DMS79 treated with DMSO at 0.1 percent for 48 hours (cell line): ENCODE measurements at places on chromosomes 4 and X.
A peak's percentile ranks its signal among the peaks of the same experiment; 100 is the strongest.

GRCh38 chrX:8042304-8042703, 115.1 kb upstream of the PNPLA4 start:
- no peak for DNase-seq

- DNase-seq = no peak
Measured at GRCh38 chrX:13649838-13650237, 3.1 kb upstream of the TCEANC start.

GRCh38 chr4:6687947-6688878, 5.5 kb upstream of the S100P start:
- DNase-seq = no peak

DNA sequence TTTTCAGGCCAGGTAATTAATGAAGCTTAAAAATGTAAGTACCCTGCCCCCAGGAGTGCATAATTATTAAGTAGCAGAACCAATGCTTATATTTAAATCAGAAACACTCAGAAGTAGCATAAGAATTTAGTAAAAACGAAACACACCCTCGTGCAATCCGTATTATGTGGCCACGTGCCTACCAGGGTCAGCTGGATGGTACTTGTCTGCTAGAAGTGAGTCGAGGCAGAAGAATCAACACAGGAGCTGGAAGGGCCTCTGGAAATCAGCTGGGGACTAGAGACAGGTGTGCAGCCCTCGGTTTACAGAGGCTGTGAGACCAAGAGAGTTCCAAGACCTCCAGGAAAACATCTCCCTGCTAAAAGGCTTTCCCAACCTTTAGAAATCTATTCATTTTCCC, 559 bp upstream of the FAM47E start:
- peak; percentile 51 for DNase-seq

GRCh38 chr4:23233596-23233995, 540.9 kb downstream of the GBA3 start:
- no peak for DNase-seq

DNA sequence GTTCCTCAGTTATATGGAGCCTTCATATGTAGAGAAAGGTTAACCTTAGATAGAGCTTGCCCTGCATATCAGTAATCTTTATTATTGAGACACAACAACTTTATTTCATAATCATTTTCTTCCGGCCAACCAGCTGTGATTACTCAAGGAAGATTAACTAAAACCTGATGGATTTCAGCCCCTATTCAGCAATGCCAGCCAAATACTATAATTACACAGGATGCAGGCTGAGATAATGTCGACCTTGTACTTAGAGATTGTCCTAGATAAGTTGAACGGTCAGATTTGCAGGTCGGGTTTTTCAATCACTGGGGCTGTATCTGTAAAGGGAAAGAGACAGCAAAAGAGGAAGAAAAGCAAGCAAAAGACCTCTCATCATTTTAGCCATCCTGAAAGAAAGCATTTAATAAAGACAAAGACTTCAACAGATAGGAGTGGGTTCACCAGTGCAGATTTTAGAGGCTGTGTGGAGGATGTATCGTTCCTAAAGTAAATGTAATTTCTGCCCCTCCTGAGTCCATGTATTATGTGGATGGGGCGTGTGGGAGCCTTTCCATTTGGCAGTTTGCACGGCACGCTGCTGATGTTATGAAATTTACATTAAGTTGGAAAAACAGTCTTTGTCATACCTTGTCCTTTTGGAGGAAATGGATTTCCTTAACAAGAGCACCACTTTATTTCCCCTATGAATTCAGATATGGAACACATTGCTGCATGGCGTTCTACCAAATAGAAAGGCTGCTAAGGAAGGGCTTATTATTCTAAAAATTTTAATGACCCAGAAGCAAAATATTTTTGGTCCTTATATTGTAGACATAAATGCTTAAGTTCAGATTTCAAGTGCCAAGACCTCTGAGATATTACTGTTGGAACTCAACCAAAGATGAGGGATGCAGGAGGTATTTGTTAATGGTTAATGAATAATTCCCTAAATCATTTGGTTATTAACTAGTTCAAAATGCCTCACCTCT, 496.7 kb downstream of the SPRY1 start:
- no peak for DNase-seq

- peak; percentile 80 for DNase-seq
Measured at GRCh38 chrX:49155900-49156837, 6.4 kb upstream of the MAGIX start.

DNA sequence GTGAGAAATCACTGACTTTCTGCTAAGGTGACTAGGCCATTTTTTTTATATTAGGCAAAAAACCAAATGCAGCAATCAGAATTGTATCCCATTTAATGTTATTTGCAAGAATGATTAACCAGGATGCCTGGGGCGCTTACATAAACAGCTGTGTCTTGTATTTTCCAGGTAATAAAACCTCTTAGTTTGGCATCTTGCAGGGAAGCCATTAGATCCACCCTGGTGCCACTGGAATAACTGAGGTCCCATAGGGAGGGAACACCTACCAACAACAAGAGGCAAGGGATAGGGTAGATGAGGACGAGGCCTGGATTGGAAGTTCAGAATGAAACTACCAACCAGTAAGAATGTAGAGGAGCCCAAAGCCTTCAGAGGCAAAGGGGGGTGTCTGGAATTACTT, 288.3 kb downstream of the ARHGAP24 start:
- DNase-seq = no peak

DNA sequence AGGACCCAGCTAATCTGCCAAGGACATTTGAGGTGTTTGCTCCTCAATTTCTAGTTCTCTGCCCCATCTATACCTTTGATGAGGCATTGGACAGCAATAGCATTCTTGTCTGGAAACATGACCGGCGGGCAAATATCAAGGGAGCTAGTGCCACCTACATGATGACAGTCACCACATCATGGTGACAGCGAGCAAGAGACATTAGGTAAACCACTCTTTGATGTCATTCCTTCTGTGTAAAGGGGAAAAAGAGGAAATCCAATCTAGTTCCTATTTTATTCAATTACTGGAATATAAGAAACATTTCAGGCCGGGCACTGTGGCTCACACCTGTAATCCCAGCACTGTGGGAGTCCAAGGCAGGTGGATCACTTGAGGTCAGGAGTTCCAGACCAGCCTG, 20.7 kb upstream of the IL13RA1 start:
- no peak for DNase-seq

DNA sequence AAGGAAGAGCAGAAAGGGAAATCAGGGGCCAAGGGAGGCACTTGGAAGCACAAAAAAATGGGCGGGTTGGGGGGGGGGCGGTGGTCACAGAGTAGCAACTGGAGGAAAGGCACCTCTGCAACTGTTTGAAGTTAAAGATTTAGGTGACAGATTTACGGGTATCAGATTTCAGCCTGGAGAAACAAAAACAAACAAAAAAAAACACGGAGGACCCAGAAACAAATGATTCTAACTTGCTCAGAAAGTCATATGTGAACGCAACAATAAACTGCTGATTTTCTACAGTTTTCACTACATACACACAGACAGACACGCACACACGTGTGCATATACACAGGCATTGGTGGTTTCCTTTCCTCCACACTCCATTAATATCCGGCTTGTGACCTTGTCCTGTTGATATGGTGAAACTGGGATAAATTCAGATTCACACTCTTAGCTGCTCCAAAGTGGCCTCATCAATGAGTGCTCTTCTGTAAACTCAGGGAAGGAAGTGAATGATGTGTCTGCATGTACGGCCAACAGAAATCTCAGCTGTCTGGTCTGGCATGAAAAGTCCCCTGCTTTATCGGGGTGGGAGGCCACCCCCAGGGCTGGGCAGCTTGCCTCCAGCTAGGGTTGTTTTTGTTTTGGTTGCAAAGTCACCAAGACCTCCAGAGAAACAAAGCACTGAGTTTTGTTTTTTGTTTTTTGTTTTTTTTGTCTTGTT, 54.3 kb downstream of the CHST7 start:
- no peak for DNase-seq

GRCh38 chr4:20490734-20491133, 209.5 kb upstream of the PACRGL start:
- no peak for DNase-seq

- DNase-seq = peak; percentile 1
Measured at GRCh38 chr4:183658362-183659028, 490 bp downstream of the RWDD4 start.

GRCh38 chr4:95232358-95233156, 316.2 kb downstream of the UNC5C start:
- DNase-seq = no peak

DNA sequence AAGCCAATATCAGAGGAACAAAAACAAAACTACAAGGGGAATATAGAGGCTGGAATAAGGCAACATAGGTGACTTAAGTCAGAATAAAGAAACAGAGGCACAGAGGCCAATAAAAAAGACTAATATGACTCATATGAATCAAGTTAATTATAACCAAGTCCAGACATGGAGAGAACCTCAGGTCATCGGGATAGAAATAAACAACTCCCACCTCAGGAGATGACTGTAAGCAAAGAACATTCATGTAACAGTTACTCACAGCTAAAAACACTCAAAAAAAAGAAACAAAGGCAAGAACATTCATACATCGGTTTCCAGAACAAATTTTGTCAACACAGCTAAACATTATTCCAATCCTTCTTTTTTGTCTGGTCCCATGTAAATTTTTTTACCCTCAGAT, 60.3 kb upstream of the RXFP1 start:
- DNase-seq = no peak

DNA sequence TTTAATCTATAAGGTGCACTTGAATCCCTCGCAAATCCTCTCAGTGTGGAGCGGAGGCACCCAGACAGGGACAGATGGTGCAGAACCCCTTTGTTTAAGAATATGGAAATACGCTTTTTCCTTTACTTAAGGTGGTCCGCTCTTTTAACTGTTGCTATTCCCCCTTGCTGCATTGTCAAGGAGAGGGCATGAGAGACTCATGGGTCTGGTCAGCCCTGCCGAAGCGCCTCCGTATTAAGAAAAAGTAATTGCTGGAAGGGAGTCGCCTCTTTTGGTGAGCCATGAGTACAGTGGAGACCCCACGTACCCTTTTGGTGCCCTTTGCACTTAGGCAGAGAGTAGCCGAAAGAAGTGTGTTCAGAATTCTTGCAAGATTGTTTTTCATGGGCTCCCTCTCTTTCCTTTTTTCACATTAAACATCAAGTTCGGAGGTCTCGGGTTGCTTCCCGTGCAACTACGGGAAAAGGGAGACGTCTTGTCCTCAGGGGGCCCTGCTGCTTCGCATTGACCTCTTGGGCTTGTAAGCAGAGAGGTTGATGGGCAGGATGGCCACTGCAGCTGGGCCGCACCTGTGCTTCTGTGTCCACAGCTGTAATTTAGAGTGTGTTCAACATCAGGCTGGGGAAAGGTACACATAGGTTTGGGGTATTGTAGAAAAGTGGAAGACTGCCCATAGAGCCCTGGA, 109.6 kb downstream of the SPRY1 start:
- DNase-seq = no peak

DNA sequence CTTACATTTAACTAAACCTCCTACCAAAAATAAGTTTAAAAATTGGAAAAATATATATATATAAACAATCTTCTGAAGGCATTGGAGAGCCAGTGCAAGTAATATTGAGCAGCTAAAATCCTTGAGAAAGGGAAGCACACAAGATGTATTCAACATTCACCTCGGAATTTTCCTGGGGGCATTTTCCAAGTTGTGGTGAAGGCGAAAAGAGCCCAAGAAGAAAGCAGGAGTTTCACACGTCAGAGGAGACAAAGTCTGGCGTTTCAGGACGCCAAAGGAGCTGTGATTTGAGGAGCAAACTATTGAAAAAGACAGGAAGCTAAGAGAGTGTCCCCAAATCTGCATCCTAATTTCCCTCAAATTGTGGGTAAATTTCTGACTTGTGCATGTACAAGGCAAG, 9.1 kb upstream of the GASK1B start:
- DNase-seq = no peak

GRCh38 chrX:45757272-45757671, 556.6 kb upstream of the DIPK2B start:
- DNase-seq = no peak

DNA sequence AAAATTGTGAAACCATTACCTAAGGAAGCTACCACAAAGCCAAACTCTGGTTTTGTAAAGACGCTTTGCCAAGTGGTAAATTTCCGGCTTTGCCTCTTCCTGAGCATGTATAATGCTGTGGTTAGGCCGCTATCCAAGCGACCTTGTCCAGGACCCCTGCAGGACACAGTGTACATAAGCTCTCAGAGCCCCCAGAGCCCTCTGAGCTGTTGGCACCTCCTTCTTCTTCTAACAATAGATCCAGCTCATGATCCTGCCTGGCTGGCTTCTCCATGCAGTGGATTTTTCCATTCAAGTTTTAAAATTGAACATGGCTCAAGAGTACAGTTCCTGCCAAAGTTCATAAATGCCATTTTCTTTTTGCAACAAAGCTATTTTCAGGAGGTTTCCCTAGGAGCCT, 326.7 kb downstream of the MAPK10 start:
- DNase-seq = no peak

GRCh38 chr4:95979961-95980876, 140.3 kb downstream of the PDHA2 start:
- DNase-seq = no peak
